ENCODE measurements at places on chromosomes 2 and 18.

DNA sequence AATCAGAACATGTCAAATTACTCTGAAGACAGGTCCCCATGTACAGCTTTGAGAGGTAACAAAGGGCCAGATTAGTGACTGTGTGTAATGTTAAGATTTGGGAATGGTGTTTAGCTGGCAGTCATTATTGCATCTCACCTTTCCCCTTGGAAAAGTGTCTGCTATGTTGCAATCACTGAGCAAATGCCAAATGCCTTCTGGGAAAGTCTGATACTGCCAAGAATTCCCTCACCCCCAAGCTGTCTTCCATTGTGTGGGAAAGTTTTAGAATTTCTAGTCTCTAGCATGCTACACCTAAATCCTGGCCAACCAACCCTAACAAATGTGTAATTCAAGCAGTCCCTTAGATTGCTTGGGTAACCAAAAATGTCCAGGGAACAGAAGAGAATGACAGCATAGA, 13.6 kb upstream of the PELI1 start:
- DNase-seq: no peak

- no peak for DNase-seq
These were observed 1.2 kb downstream of the ACMSD start for GRCh38 chr2:134839649-134840048.

DNA sequence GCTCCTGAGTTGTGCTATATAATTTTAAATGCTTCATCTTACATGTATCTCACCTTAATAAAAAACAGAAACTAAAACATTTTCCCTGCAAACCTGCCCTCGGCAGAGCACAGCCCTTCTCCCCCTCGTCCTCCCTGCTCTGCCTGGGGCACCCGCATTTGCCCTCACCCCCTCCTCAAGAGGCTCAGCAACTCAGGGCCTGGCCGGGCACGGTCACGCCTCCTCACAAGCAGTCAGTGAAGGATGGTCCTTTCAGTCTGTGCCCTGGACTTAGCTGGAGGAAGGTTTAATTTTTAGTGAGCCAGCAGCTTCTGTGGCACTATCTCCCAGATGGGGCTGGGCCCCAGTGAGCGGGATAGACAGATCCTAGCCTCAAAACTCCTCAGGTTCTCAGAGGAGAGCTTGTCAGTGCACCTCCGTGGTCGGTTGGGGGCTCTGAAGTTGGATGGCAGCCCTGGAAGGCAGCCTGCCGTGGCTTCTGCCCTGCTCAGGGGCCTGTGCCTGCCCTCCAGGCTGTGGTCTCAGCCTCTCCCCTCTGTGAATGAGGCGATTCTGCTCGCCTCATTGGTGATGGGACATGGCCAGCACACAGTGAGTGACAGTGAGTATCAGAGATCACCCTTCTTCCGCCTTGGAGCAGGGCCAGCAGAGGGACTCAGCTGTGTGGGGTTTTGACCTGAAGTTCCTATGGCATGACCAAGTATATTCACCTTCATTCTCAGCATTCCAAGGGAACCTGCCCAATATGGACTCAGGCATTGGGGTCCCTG, 56.3 kb upstream of the AFF3 start:
- DNase-seq: no peak

DNA sequence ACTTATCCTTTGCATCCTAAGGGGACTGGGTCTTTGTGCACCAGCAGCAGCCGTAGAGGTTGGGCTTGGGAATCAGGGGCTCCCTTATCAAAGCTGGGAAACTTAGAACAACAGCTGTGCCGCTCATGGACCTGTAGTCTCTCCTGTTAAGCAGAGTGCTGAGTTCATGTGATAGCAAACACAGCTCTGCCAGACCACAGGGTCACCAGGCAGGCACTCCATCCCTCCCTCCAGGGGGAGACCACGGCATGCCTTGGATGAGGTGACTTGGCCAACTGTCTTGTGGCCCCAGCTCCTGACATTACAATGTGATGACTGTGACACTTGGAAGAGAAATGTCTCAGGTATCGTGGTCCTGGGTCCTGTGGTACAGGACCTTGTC, 60.0 kb downstream of the DGKD start:
- DNase-seq: no peak

DNA sequence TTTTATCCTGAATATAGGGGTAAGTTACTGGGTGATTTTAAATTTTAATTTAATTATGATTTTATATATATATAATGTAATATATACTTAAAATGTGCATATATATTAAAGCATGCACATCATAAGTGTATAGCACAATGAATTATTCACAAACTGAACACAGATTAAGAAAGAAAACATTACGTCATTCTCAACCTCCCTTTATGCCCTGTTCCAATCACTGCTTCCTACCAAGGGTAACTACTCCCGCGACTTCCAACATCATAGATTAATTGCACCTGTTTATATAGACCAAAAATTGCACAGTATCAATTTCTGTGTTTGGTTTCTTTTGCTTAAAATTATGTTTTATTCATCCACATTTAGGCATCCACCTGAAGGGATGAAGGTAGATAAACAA, 301.3 kb upstream of the KLHL14 start:
- DNase-seq: no peak

Measured in T-helper 9 cell (primary cell).